ENCODE measurements at places on chromosomes 7 and 10.

DNA sequence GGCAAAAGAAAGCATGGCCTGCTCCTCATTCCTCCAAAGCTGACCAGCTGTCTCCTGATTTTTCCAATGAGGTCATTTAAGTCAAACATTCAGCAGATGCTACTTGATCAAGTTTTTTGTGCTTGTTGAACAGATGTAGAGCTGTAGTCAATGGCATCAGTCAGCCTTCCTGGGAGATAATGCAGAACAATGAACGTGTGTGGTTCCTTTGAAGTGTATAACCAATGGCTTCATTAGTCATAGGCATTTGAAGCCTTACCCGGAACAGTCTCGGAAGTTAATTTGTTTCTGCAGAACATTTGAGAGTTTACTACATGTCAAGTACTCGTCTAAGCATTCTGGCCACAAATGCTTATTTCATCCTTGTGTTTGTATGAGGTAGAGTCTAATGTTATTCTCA lies 227.1 kb downstream of the ADRA2A start:
- no peak for DNase-seq

DNA sequence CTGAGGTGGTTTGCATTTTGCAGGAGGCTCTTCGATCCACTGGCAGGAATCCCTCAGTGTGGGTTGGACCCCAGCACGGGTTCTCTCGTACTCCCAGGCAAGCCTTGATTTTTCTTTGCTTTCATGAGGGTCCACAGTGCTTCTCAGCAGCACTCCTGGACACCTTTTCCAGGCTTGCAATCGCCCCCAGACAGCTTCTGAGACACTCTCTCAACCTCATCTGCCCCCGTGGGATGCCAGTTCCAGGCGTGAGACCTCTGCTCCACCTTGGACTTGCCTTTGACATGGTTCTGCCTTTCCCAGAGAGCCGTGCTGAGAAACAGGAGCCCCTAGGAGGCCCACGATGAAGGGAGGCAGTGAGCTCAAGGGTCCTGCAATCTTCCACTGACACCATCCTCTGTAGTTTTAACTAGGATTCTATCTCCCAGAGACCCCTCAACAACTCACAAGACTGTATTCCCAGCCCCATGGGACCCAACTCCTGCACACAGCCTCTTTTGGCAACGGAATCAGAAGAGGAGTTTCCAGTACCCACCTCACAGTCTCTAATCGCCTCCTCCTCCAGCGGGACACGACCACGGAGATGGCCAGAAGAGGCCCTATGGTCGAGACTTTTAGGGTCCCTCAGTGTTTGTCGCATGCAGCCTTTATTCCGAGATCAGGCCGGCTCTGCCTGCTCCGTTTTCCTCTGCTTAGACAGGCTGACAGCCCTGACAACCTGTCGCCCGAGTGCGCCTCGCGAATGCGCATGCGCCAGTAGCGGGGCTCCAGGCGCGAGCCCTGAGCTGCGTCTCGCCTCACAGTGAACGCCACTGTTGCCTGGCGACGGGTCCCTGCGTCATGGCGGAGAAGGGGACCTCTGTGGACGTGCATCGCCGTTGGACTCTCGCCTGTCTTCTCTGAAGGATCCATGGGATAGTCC lies 26.0 kb upstream of the ZNF273 start:
- DNase-seq, result peak; percentile 38

- DNase-seq, result no peak
Observed at GRCh38 chr10:99630433-99630832, 10.2 kb upstream of the SLC25A28 start.

DNA sequence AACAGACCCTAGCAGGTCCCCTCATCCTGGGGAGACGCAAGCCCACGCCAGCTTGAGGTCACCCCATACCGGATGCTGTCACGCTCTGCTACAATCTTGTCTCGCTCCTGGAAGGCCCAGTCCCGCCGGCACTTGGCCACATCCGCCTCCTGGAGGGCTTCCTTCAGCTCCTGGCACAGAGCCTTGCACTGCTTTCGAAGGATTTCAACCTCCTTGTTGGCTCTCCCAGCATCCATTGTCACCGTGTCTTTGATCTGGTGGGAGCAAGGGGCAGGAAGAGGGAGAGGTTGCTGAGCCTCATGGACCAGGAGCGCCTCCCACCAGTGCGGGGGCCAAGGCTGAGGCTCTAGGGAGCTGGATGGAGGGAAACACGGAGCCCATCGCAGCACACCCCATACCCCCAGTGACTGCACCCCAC lies 90.9 kb downstream of the DLG5 start:
- DNase-seq, result no peak

GRCh38 chr7:26141077-26141476 lies 10.9 kb upstream of the NFE2L3 start:
- no peak for DNase-seq

Data from NCI-H2029 treated with DMSO at 0.1 percent for 48 hours (cell line).